Endothelial cell (in vitro differentiated cells): ENCODE measurements at places on chromosomes 11 and 22. TPM values are rescaled to one million over a fixed set of nuclear protein-coding genes. Genes with fewer than 3 reads are reported as not detected.

- DNase-seq = no peak
These were observed 1.3 kb downstream of the SERPING1 start for GRCh38 chr11:57598831-57599155.

DNA sequence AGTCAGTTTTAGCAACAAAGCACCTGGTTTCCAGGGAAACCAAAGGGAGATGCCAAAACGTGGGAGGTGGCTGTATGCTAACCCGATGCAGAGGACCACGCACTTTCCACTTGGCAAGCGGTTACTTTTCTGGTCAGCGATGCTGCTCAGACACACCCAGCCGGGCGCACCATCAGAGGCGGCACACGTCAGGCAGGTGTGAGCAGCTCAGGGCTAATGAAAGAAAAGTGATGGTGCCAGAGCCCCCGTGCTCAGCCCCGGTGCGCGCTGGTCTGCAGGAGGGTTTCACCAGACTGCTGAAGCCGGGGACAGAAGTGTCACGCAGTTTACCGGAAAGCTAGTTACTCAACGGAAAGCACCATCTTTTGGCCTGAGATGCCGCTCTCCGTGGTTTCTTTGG, 5.7 kb downstream of the LTO1 start:
- no peak for DNase-seq

- no peak for DNase-seq
These were observed 4.8 kb upstream of the CD248 start for GRCh38 chr11:66321606-66322005.

- DNase-seq = no peak
These were observed 7.4 kb upstream of the TH start for GRCh38 chr11:2178906-2179494.

- no peak for DNase-seq
These were observed 65.1 kb downstream of the SCUBE1 start for GRCh38 chr22:43277987-43278601.

DNA sequence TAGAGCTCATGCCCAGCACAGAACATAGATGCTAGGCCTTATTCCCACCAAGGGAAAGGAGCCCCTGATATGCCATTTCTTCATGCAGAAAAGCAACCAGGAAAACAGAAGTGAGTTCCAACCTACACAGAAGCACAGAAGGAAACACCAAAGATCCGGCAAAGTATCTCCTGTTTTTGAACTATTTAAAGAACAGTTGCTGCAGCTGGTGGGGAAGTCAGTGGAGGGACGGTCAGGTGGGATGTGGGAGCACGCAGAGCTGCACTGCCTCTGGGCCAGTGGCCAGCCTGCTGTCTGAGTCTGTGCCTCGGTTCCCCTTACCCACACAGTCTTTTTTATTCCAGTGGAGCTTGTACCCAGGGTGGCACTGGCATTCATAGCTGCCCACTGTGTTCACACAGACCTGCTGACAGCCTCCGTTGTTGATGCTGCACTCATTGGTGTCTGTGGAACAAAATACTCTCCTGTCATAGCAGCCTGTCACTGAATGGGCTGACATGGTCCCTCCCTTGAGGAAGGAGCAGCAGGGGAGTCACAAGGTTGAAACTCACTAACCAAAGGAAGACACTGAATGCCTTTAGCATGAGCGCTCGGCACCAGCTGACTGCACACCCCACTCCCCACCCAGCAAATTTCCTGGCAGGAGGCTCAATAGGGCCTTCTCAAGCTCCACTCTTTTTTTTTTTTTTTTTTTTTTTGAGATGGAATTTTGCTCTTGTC, 37.9 kb downstream of the SCUBE2 start:
- DNase-seq = no peak

- DNase-seq = no peak
These were observed 566.9 kb upstream of the ANO5 start for GRCh38 chr11:21625982-21626381.

DNA sequence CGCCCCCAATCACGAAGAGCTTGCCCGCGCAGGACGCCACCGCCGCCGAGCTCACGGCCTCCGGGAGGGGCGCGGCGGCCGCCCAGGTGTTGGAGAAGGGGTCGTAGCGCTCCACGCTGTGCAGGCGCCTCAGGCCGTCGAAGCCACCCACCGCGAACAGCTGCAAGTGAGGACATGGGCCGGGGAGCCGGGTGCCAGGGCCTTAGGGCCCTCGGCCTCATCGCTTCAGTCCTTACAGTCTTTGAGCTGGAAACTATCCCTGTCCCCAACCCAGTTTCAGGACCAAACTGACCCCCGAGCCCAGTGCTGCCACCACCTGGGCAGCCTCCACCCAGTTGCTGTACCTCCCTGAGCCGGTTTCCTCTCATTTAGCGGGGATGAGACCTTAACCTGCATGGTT, 7.6 kb downstream of the KLHL35 start:
- DNase-seq = peak; percentile 66

- no peak for DNase-seq
These were observed 1.5 kb upstream of the TRABD start for GRCh38 chr22:50184004-50184901.

- no peak for DNase-seq
These were observed 13.0 kb downstream of the CDC42BPG start for GRCh38 chr11:64831411-64831891.

Gene C22orf42
- not detected for total RNA-seq

DNA sequence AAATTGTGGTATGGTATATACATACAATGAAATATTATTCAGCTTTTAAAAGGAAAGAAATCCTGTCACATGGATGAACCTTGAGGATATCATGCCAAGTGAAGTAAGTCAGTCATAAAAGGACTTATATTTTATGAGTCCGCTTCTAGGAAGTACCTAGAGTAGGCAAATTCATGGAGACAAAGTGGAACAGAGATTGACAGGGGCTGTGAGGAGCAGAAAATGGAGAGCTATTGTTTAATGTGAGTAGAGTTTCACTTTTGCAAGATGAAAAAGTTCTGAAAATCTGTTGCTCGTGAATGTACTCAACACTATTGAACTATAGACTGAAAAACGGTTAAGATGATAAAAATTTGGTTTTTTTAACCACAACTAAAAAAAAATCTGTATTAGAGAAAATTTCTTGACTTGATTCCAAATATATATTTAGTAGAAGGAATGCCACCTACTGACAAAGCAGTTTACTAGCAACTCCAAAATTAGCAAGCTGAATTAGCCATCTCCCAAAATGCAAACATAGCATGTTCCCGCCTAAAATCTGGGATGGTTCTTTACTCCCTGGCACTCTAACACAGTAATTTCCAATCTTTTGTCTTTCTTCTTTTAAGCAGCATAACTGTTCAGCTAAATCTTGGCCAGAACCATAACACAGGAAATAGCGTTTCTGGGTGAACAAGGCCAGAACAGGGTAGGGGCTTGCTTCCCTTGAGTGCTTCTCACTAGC, 1.5 kb downstream of the UFD1 start:
- DNase-seq = no peak

Gene FGF4
- total RNA-seq = not detected
